Daoy (cell line): ENCODE measurements at places on chromosomes 12 and 14.

GRCh38 chr14:103859416-103860202, 12.2 kb upstream of the PPP1R13B start:
- no peak for DNase-seq

- no peak for DNase-seq
Measured at GRCh38 chr12:101619858-101620761, 25.3 kb downstream of the MYBPC1 start.

- DNase-seq = peak; percentile 15
Measured at GRCh38 chr12:14950982-14951746, 10.2 kb downstream of the ARHGDIB start.

GRCh38 chr12:89345830-89346740, 6.2 kb downstream of the DUSP6 start:
- peak; percentile 78 for DNase-seq
